Renal cortex interstitium (tissue), 15 donors: ENCODE measurements at places on chromosomes 6 and 20. TPM values are rescaled to one million over a fixed set of nuclear protein-coding genes. Genes with fewer than 3 reads are reported as not detected.
A peak's percentile ranks its signal among the peaks of the same experiment; 100 is the strongest.

- DNase-seq = peak; percentile 70
These were observed 71.4 kb upstream of the TULP1 start for GRCh38 chr6:35583893-35584688.

DNA sequence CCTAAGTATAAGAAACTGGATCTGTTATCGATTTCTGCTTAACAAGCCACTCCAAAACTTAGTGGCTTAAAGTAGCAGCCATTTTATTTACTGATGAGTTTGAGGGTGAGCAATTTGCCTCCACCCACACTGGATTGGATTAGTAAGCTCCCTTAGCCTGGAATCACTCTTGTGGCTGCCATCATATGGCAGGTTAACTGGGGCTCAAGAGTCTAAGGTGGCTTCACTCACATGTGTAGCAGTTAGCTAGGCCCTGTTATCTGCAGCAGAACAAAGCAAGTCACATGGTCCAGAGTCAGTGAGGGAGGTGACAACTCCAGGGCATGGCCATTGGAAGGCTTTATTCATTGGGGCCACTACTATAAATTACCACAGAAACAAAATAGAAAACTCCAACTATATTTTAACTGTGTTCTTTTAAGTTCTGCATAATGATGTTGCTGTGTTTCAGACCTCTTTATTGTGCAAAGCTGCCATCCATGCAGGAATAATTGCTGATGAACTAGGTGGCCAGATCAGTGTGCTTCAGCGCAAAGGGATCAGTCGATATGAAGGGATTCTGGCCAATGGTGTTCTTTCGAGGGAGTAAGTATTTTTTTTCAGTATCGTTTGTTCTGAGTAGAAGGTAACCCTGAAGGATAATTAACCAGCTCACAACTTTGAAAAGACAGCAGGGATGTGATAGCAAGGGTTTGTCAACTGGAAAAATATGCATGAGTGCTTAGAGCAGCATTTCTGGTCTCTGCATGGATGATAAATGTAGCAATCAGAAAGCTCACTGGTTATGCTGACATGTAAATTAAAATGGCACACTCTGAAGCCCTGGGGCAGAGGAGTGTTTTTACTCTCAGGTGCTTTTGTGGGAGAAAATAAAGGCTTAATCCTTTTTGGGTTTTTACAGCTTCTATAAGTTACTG, 49.6 kb downstream of the DCBLD1 start:
- no peak for DNase-seq

The PCK1 gene
- 20.3 TPM for polyA plus RNA-seq

GRCh38 chr6:13407709-13408695, 79.4 kb downstream of the GFOD1 start:
- no peak for DNase-seq

The EYA4 gene
- 12.4 TPM for polyA plus RNA-seq

The TBXT gene
- 0.06 TPM for polyA plus RNA-seq

The GLYATL3 gene
- not detected for polyA plus RNA-seq

DNA sequence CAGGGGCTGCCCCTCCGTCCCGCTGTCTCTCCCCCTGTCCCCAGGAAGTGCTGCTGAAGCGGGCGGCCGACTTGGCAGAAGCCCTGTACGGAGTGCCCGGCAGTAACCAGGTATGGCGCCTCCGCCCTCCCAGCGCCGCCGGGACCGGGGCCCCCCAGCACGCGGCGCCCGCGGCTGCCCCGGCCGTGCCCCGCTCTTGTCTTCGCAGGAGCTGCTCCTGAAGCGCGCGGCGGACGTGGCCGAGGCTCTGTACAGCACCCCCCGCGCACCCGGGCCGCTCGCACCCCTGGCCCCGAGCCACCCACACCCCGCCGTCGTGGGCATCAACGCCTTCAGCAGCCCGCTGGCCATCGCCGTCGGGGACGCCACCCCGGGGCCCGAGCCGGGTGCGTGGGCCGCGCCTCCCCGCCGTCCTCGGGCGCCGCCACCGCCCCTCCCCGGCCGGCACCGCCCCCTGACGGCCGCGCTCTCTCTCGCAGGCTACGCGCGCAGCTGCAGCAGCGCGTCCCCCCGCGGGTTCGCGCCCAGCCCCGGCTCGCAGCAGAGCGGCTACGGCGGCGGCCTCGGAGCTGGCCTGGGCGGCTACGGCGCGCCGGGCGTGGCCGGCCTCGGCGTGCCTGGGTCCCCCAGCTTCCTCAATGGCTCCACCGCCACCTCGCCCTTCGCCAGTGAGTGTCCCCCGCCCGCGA, 48.4 kb downstream of the CPXM1 start:
- DNase-seq = no peak

The PLN gene
- 4.6 TPM for polyA plus RNA-seq

DNA sequence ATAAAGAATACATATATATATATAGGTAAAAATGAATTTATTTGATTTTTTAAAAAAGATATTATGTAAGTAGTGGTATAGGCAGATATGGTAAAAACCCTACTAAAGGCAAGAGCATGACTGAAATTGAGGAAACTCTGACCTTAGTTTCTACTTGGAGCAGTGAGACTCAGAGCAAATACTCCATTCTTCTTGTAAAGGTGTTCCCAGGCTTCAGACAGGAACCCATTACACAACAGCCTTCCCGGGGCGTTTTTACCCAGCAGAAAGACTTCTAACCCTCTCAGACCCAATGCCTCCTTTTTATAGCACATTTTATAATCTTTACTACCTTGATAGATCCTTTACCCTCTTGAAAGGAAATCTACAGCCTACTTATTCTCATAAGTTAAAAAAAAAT, 124.5 kb downstream of the MTFR2 start:
- DNase-seq = no peak

DNA sequence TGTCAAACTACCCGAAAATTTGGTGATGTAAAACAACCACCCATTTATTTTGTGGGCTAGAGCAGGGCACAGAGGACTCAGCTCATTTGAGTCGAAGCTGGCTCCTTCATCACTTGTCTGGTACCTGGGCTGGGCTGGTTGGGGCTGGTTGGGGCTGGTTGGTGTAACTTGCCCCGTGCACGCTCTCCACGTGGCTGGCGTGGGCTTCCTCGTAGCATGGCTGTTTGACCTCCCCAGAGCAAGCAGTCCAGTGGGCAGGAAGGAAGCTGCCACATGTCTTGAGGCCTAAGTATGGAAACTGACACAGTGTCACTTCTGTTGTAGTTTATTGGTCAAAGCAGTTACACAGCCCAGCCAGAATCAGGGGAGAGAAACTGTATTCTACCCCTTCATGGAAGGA, 27.1 kb downstream of the BCAS4 start:
- no peak for DNase-seq

GRCh38 chr6:118240878-118241528, 307.1 kb upstream of the PLN start:
- DNase-seq = no peak

The BIRC7 gene
- polyA plus RNA-seq = 0.57 TPM

GRCh38 chr20:44745598-44746366, at the start of gene KCNK15:
KCNK15 (plus strand) TSS chr20:44745865; CDS start chr20:44745911, 46 bp downstream.
- DNase-seq = no peak

DNA sequence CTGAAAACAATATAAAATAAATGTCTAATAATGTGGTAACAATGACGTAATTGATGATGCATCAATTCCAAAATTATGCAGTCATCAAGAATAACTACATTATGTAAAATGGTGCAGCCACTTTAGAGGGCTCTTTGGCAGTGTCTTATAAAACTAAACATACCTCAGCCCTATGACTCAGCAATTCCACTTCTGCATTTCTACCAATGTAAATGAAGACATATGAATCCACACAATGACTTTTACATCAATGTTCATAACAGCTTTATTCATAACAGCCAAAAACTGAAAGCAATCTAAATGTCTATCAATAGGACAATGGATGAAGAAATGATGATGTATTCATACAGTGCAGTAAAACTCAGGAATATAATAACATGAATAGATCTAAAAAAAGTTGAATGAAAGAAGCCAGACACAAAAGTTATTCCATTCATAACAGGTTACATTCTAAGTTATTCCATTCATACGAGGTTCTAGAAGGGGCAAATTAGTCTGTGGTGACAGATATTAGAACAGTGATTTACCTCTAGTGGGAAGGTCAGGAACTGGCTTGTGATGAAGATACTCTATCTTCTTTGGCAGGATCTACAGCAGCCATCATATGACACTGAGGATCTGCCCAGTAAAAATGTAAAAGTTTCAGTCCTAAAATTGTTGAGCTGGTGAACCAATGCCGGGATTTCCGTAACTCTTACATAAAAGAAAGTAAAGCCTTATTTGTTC, 396.1 kb downstream of the PLCB1 start:
- DNase-seq = no peak

The AVP gene
- polyA plus RNA-seq = 0.33 TPM

The HNF4A gene
- 50.4 TPM for polyA plus RNA-seq

GRCh38 chr6:39879535-39879934, 54.7 kb downstream of the MOCS1 start:
- DNase-seq = no peak

DNA sequence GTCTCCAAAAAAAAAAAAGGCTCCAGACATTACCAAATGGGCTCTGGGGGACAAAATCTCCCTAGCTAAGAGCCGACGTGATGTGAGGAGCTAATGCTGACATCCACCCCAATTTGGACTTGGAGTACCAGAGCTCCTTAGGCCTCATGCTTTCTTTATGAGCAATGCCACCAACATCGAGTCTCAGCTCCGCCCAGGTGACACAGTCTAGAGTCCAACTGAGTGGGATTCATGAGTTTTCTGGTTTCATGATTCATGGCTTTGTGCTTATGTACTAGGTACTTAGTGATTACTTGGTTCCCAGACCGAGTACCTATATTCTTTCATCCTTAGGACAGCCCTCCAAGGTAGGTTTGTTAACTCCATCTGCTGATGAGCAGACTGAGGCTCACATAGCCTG, 4.4 kb downstream of the ANKRD60 start:
- DNase-seq = no peak

The METTL24 gene
- polyA plus RNA-seq = 13.4 TPM

GRCh38 chr6:141988954-141989705, 143.6 kb upstream of the GJE1 start:
- no peak for DNase-seq

The CTCFL gene
- polyA plus RNA-seq = 3.0 TPM

DNA sequence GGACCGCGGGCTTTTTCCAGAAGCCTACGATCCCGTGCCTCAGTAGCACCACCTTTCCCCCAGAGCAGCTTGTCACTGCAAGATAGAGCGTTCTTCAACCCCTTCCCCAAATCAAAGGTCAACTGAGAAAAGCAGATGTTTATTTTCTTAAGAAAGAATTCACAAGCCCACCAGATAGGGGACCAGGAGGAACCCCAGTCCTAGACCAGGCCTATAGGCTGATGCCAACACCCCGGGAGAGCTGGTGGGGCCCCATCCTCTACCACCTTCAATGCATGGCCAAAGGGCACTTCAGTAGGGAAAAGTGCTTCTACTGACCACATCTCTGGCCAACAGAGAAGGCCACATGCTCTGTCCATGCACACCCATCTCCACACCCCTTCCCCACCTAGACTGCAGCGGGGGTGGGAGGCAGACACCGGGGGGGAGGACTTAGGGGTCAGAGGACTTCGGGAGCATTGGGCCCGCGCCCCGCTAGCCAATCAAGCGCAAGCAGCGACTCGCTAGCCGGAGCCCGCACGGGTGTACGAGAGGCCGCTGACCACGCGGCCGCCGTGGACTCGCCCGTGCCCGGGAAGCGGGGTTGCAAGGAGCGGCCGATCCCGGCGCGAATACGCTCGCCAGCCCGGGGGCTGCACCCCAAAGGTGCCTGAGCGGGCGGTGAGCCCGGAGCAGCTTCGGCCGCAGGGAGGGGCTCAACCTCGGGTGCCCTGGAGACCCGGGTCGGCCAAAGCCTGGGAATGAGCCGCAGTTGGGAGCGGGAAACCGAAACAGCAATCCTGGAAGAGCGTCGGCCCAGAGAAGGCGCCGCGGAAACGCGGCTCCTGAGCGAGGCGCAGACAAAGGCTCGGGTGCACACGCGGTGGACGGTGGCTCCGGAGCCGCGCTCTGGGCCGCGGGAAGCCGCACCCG, 2.8 kb downstream of the PDE10A start:
- DNase-seq = no peak
